ENCODE measurements at places on chromosomes 2 and 18.

GRCh38 chr2:439556-440402, 151.9 kb upstream of the ALKAL2 start:
- DNase-seq = no peak

DNA sequence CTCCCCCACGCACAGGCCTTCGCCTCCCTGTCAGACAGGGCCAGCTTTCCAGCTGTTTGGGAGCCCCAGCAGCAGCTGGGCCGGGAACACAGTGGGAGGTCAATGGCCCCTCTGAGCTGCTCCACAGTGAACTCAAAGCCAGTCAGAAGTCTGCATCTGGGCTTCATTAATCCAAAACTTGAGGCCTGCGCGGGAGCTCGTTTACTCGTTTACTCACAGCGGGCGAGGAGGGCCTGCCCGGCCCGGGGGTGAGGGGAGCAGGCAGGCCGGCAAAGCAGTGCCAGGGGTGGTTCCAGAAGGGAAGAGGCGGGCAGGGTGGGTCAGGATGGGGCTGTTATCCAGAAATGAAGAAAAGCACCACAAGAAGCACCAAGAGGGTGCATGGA, 36.8 kb upstream of the SEMA4C start:
- DNase-seq = no peak

DNA sequence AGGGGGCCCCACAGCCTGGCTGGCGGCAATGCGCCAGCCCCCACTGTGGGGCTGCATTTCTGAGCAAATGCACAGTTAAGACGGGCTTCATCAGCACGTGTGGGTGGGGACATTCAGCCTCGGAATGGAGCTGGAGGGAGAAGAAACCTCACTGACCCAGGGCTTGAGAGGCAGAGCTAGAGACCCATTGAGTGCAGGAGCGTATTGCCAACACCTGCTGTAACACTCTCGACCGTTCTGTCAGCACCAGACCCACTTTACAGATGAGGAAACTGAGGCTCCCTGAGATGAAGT, 200.9 kb upstream of the RAB6C start:
- DNase-seq = no peak

DNA sequence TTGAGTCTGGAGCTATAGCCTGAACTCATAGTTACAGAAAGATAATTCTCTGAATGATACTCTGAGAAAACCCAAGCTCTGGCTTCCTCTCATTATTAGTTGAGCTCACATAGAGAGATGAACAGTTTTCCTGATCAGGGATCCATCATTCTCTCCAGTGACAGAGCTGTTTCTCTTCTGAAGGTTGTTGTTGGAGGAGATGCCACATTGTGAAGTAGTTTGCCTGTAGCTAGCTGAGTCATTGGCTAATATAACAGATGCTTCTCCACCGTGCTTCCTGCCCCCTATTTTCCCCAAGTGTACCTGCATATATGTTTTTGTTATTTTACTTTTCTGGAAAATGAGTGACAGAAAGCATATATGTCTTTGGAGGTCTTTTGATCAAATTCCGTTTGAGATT, 64.6 kb downstream of the OSBPL6 start:
- no peak for DNase-seq

All from CD8-positive, alpha-beta T cell (primary cell).